ENCODE measurements at places on chromosomes 16 and 17.

GRCh38 chr16:71407731-71408130 is 34.1 kb downstream of the TLE7 start:
- DNase-seq = no peak

- DNase-seq = no peak
These were observed 22.5 kb downstream of the CYB5D2 start for GRCh38 chr17:4165301-4166010.

DNA sequence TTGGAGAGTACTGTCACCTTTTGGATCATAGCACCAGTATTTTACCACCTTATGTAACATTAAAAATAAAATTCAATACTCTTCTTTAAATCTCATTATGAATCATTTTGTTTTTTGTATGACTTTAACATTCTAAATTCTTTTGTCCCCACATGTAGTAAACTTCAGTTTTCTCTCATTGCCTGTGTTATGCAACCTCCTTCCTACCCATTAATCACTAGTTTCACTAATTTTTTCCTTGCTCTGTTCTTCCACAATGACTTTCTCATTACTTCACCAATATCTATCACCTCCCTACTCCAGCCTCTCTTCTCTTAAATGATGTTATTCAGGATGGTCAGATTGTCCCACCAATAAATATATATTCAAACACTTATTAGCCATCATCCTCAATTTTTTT is 68.7 kb downstream of the TTC19 start:
- DNase-seq = no peak

GRCh38 chr17:14301279-14302090 is 604 bp downstream of the HS3ST3B1 start:
- peak; percentile 65 for DNase-seq

DNA sequence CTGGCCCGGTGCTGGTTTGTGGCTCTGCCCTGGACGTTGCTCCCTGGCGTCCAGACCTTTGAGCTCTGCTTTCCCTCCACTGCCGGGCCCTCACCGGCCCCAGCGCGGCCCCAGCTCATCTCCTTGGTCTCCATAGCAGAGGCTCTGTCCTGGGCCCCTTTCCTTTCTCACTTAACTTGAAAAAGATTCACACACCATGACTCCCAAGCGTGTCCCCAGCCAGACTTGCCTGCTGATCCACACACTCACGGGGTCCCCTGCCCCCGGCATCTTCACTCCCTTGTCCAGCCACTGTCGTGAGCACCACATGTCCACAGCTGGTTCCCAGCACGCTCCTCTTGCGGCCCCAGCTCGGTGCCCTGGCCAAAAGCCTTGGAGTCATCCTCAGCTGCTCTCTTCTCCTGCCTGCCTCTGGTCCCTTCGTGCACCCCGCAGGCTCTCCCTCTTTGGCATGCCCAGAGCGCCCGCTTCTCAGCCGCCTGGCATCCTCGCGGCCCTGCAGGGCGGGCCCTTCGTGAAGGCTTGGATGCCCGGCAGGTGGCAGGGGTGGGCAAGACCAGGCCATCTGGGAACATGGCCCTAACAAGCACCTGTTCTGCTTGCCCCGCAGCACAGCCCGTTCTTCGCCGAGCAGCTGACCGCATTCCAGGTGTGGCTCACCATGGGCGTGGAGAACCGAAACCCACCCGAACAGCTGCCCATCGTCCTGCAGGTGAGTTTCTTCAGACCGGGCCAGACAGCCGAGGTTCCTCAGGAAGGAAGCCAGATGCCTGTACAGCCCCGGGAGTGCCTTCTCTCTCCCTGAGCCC is 145.6 kb upstream of the CHMP6 start:
- DNase-seq = no peak

DNA sequence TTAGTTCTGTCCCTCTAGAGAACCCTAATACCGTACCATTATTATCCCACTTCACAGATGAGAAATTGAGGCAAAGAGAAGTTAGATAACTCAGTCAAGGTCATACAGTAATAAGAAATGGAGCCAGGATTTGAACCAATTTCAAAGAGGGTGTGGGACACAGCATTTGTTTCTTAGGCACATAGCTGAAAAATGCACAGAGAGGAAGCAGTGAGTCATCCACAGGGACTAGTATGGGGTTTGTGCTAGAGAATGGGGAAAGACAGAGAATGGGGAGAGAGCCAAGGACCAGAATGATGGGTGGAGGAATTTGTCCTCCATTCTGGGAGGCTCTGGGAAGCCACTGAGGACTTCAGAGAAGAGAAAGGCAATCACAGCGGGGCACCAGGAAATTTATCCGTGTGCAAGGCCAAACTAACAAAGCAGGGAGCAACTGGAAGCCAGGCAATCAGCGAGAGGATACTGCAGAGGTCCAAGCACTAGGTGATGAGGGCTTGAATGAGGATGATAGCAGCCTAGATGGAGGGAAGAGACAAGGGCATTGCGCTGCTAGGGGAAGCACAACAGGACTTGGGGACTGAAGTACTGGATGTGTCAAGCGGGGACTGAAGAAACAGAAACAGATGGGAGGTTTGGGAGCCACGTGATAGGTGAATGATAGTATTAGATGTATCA is 78.1 kb upstream of the ZFHX3 start:
- no peak for DNase-seq

DNA sequence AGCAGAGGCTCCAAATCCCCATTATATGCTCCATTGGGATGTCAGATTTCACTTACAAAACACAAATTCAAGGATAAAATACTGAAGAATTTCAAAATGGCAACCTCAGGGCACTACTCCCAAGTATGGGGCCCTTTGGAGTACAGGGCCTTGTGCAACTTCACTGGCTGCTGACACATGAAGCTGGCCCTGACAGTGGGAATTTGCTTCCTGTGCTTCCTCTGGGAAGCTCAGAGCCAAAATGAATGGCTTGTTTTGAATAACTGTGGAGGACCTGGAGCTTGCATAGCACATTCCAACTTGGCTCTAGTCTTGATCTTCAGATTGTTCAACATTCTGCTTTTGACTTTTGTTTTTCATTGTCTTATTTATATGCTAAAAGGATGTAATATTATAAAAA is 52.3 kb upstream of the HNF1B start:
- DNase-seq = no peak

DNA sequence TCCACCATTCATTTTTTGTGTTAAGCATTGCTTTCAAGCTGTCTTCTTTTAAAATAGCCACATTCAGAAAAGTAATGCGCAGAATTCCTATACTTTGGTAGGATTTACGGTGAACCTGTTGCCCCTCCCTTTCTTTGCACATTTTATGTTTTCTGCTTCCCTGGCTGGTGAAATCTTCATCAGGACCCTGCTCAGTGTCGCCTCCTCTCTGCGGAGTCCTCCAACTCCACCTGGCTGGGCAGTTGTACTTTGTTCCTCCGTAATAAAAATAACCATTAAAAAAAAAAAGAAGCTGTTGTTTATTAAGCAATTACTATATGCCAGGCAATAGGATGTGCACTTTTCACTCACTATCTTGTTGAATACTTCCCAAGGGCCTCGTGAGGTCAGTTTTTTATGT is 2.9 kb downstream of the UMOD start:
- no peak for DNase-seq

DNA sequence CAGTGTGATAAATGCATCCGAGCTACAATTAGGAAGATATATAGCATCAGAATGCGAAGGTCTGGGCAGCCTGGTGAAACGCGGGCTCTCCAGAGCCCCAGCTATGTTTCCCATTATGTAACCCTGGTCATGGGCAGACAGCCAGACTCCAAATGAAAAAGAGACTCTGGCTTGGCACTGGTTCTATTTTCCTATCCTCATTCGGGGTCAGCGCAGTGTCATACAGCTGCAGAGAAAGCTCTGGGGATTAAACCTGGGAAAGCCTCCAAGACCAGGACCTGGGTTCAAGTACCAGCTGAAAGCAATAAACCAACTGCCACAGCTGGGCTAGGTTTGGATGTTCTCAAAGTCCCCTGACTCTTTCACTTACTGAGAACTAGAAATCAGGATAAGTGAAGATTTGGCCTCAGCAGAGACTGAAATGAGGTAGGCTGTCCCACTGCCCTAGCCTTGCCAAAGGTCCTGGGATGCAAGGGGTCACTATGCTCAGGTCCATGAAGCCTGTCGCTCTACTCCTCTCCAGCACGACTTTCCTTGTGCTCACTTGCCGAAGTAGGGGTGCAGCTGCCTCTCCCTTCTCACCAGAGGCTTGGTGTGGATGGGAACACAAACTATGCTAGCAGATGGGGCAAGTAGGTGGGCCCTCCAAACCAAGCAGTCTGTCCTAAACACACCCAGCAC is 123.8 kb downstream of the SMG6 start:
- peak; percentile 51 for DNase-seq

GRCh38 chr16:55338646-55339045 is 14.6 kb downstream of the IRX6 start:
- no peak for DNase-seq

GRCh38 chr17:51059781-51060180 is 60.9 kb downstream of the SPAG9 start:
- DNase-seq = no peak

GRCh38 chr17:74864866-74865395 is 5.2 kb upstream of the GRIN2C start:
- peak; percentile 82 for DNase-seq

- DNase-seq = no peak
These were observed 26.8 kb downstream of the ITGAM start for GRCh38 chr16:31286421-31287032.

GRCh38 chr16:84514295-84514873 is 9.9 kb upstream of the MEAK7 start:
- DNase-seq = no peak

GRCh38 chr16:64782484-64782883 is 339.4 kb downstream of the CDH11 start:
- no peak for DNase-seq

DNA sequence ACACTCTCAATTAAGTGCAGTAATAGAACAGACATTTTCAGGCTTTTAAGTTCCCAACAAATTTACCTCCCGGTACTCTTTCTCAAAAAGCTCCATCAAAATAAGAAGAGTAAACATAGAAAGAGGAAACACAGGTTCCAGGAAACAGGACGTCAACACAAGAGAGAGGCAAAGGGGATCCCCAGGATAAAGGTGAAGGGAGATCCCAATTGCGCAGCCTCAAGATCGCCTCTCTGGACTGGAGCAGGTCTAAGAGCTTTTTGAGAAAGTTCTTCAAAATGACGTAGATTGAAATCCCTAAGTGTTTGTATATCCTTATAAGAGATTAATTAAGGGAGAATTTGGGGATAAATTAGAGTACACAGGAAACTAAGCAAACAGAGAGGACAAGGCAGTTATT is 3.9 kb upstream of the FXR2 start:
- DNase-seq = no peak

Measured in pancreas (tissue), 10 donors.